ENCODE measurements at places on chromosomes 2 and 18.

DNA sequence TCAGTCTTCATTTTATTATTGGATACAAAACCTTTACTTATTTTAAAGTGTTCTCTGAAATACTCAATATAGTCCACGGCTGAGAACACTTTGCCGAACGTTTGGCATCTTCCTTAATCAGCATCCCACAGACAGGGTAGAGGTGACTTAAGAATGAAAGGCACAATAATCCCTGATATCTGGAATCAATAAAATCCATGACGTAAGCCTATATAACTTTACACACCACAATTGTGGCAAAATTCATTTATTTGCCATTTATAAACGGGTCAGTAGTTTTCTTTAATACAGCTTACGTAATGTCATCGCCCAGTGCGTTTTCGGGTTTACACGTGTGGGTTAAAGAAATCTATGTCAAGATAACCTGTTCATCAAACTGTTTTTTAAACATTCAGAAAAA is 1.3 kb downstream of the MGAT4A start:
- DNase-seq, result no peak

- DNase-seq, result no peak
Observed at GRCh38 chr2:219574484-219575311, 2.6 kb downstream of the INHA start.

DNA sequence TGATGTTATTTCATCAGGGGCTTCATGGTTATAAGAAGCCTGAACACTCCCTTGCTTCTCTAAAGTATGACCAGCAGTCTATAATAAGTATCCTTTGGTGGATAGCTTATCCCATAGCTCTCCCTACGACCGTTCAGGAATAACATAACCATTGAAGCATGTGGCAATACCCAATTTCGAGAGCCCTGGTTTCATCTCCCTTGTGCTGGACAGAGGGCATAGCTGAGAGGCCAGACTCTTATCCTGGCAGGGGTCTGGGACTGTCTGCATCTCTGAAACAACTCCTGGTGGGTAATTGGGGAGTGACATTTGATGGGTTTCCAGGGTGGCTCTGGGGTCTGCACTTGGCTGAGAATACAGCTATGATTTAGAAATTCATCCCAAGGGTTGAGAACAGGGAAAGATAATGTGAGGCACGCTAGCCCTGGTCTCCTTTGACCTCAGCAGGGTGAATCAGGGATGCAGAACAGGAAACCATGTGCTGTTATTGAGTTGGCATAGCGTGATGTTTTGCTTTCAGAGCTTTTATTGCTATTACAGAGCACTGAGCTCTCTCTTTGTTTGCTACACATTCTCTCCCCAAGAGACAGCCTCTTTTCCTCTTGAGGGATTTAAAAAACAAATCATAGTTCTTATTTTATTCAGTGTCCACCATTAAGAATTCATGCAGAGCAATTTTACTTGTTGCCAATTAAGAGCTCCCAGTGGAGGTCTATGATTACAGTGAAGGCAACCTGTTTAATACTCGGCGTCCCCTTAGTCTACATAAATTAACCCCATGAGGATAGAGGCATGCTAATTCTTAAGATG is 274.5 kb downstream of the NCKAP5 start:
- no peak for DNase-seq

GRCh38 chr2:112709703-112710102 is 11.1 kb upstream of the NT5DC4 start:
- DNase-seq, result no peak

GRCh38 chr2:8030573-8031303 is 651.1 kb upstream of the ID2 start:
- DNase-seq, result no peak

- no peak for DNase-seq
Observed at GRCh38 chr2:146305164-146305563, 1539.7 kb upstream of the ACVR2A start.

- no peak for DNase-seq
Observed at GRCh38 chr2:191078165-191078867, 64.3 kb upstream of the STAT1 start.

DNA sequence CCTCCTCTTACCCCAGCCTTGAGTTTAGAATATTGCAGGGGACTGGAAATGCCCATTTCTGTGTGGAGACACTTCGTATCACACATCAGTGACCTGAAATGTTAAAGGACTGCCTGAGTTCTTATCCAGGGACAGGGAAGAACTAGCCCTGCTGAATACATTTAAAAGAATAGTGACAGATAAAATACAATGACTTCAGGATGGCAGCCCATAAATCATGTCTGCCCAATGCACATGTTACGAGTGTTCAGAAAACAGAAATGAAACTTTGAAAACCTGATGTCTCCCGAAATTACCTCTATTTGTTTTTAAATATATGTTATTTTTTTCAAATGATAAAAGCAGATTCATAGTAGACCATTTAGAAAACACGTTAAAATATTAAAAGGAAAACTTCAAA is 22.3 kb upstream of the RAB12 start:
- no peak for DNase-seq

DNA sequence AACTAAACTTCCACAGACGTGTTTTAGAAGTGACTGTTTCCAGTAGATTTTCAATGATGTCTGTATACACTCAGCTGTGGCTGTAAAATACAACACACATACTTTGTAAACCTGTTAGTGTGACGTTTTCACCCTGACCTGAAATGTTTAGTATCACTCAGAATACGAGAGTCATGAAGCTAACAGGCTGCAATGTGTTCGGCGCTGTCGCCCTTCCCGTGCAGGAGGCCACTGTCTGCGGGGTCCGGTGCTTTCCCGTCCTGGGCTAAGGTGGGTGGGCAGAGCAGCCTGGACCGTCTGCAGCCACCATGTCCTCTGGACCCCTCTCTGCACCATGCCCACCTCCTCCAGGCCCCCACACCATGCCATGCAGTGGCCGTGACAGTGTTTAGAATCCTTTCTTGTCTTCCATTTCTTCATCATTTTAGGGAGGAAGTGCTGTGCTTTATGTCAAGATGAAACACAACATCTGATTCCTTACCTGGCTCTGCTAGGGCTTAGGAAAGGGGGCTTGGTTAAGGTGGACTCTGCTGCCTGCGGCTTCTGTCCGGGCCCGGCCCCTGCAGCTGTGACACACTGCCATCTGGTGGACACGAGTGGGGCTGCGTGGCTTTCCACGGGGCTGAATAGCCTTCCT is 53.8 kb upstream of the RBM44 start:
- DNase-seq, result peak; percentile 85

- no peak for DNase-seq
Observed at GRCh38 chr2:62744603-62745002, 39.1 kb downstream of the EHBP1 start.

DNA sequence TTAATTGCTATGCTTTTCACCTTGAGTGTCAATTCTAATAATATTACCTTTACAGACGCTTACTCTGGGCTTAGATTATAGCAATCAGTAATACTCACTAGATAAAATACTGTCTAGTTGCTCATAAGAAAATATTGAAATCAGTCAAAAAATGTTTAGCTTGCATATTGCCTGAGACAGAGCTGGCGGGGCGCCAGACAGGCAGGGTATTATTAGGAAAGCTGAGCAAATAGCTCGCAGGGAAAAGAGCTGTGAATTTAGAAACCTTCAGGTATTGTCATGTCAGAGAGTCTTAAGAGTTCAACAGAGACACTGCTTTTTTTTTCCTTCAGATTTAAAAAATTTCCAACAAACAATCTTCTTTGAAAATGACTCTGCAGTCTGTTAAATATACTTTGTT is 118.4 kb downstream of the MEIS1 start:
- DNase-seq, result no peak

DNA sequence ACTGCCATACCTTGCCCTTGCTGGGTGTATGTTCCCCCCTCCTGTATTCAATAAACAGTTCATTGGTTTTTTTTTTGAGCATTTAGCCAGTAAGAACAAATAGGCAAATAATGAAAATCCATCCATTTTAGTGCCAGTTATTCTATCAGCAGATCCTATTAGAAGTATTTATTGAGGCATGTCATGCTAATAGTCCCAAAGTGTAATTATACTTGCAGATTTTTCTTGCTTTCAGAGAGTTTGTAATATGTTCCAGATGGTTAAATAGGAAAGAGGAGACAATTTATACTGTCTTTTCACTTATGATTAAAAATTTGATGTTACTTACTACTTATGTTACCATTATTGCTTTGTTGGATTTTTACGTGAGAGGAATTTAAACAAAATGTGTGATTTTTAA is 127.6 kb downstream of the NCOA1 start:
- no peak for DNase-seq

GRCh38 chr18:33540392-33540791 is 37.6 kb upstream of the ASXL3 start:
- DNase-seq, result no peak

- no peak for DNase-seq
Observed at GRCh38 chr2:112220831-112221230, 34.0 kb downstream of the ZC3H8 start.

DNA sequence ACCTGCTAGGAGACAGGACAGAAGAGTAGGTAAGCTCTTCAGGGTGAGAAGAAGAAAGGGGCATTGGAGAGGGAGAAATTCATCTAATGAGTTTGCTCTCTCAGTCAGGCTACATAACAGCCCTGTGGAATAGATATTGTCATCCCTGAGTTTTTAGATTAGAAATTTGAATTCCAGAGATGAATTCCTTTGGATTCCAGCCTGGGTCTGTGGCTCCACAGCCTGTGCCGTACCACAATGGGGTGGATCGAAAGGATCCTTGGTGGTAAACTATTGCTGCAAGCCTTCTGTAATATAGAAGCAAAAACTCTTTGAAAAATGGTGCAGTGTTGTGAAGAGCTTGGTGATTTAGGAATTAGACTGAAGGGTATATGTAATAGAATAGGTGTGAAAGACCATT is 21.0 kb downstream of the MYO1B start:
- no peak for DNase-seq

DNA sequence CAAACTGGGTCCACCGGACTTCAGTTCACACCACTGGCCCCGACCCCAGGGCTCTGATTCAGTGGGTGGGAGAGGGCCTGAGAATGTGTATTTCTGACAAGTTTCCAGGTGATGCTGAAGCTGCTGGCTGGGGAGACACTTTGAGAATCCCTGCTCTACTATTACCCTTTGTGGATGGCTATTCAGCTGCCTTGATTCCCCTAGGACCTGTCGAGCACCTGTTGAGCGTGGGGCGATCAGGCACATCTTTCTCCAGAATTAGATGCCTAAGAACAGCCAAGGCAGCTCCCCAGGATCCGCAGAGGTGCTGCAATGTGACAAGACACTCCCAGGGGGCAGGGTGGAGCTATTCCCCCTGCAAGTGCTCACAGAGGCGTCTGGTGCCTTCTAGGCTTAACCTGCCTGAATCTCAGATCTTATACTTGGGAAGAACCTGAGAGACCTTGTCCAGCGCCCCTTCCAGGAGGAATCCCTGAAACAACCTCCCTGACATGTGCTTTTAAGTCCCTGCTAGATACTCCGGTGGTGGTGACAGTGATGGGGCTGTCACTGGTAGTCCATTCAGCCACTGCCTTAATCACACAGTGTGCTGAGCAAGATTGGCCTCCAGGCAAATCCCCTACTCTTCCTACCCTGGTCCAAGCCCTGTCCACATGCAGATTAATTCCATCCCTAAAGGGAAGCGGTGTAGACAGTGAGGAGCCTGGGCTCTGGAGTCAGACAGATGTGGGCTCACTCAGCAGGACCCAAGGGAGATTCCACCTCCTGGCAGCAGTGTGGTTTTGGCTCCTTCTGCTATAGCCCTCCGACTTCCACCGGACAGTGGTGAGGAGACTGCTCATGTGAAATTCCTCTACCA is 43.4 kb upstream of the OTOF start:
- no peak for DNase-seq

DNA sequence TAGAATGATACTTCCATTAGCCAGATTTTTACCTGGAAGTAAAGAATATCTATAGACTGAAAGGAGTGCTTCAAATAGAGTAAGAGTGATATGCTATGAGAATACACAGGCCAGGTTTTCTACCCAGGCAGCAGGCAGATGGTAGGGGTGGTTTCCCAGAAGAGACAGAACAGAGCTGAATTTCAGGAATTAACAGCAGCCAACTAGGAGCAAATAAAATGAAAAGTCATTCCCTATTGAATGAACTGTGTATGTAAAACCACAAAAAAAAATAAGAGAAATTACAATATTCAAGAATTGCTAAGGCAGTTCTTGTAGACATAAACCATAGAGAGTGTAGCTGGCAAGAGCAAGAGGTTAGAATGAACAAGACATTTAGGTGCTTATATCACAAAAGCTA is 336.8 kb downstream of the KCNJ3 start:
- no peak for DNase-seq

GRCh38 chr2:1811258-1811970 is 67.1 kb upstream of the PXDN start:
- DNase-seq, result no peak

DNA sequence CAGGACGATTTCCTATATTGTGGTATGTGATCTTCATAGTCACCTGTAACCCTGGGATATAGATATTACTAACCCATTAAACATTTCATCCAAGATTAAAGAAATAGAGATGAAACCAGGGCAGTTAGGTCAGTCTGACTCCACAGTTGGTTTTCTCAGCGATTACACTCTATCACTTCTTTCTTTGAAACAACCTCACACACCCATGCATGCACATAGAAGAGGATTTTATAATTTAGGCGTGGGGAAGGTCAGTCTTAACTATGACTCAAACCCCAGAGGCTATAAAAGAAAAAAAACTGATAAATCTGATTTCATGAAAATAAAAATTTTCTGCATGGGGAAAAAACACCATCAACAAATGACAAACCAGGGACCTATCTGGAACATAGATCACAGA is 54.2 kb downstream of the BCL2 start:
- no peak for DNase-seq

DNA sequence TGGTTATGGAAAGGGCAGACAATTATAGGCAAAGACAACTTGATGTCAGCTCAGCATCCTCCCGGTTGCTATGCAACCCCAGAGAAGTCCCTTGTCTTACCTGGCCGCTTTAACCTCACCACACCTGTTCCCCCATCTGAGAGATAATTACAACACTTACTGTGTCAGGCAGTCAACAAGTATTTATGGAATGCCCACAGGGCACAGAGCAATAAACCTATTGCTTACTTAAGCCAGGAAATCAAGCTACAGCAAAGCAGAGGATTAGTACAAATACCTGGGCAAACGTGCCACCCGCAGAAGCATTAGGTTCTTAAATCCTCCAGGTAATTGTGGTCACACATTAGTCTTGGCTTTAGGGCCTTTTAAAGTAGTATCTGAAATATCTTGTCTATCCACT is 320.4 kb upstream of the REV1 start:
- DNase-seq, result no peak

GRCh38 chr2:240933966-240934700 is 28.0 kb downstream of the CROCC2 start:
- peak; percentile 74 for DNase-seq

- DNase-seq, result no peak
Observed at GRCh38 chr2:86552889-86553288, 10.4 kb downstream of the CHMP3 start.

- peak; percentile 6 for DNase-seq
Observed at GRCh38 chr2:240013343-240013742, 11.8 kb downstream of the NDUFA10 start.

DNA sequence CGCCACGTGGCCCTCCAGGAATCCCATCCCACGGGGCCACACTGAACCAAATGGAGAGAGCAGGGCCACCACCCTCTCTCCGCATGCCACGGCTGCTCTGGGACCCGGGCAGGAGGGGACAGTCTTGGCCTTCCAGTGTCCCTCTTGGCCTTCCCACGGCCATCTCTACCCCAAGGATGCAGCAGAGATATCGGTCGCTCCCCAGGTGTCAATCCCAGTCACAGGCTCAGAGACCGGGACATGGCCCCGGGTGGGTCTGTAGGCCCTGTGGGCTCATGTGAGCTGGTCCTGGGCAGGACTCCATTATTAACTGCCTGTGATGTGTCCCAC is 15.3 kb downstream of the CAPN10 start:
- no peak for DNase-seq

Data from kidney (tissue), 22 donors.